GDM1 (cell line): ENCODE measurements at places on chromosomes 11 and 22.

- DNase-seq, result no peak
Observed at GRCh38 chr11:30495437-30495836, 90.7 kb downstream of the MPPED2 start.

DNA sequence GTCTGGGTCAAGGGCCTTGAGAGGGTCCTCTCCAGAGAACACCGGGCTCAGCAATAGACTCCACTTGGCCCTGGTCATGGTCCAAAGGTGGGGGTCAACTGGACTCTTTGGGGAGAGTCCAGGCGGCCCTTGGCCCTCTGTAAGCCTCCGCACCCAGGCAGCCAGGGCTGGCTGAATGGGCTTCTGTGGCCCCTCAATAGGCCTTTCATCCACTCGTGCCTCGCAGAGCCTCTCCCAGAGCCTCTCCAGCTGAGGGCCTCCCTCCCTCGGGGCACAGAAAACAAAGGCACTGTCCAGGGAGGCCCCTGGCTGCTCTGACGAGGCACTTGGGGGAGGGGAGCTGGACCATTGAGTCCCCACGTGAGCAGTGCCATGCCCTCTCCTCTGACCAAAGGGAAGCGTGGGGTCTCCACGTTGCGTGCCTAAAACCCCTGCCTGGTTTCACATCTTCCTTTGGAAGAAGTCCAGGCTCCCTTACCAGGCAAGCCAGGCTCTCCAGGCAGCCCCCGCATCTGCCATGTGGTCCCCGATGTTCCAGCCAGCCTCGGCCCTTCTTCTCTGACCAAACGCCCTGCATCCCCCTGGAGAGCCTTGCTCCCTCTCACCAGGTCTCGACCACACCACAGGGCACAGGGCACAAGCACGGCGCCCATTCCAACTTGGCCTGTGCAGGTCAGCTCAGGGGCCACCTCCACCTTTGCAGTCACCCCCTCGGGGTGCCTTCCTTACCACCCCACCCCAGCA, 15.5 kb downstream of the KIAA0930 start:
- no peak for DNase-seq

- no peak for DNase-seq
Observed at GRCh38 chr11:128757886-128758612, 64.2 kb downstream of the FLI1 start.

- DNase-seq, result no peak
Observed at GRCh38 chr11:106446955-106447354, 369.5 kb downstream of the AASDHPPT start.

- DNase-seq, result no peak
Observed at GRCh38 chr11:95793116-95793515, 2.8 kb downstream of the CEP57 start.

DNA sequence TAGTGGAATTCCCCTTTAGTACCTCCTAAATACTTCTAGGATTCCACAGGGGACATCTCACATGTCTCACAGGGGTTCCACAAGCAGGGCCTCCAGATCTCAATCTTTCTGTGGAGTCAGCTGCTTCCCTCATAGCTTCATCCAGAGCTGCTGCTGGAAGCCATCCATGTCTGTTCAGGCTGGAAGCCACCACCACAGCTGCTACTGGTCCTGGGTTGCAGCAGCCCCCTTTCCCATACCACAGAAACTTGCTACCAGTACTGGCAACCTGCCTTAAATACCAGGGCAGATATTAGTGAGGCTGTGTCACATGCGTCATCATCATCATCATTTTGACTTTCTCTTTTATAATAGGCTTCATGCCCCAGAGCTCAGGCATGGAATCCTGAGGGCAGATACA, 242.7 kb upstream of the NCAM1 start:
- no peak for DNase-seq

- no peak for DNase-seq
Observed at GRCh38 chr11:132423266-132423665, 1052.9 kb downstream of the NTM start.
